ENCODE measurements at places on chromosomes 4 and X. TPM values are rescaled to one million over a fixed set of nuclear protein-coding genes. Genes with fewer than 3 reads are reported as not detected.
A peak's percentile ranks its signal among the peaks of the same experiment; 100 is the strongest.

PPEF2 gene
- total RNA-seq, result 0.24 TPM

RPA4 gene
- 0.26 TPM for total RNA-seq

DNA sequence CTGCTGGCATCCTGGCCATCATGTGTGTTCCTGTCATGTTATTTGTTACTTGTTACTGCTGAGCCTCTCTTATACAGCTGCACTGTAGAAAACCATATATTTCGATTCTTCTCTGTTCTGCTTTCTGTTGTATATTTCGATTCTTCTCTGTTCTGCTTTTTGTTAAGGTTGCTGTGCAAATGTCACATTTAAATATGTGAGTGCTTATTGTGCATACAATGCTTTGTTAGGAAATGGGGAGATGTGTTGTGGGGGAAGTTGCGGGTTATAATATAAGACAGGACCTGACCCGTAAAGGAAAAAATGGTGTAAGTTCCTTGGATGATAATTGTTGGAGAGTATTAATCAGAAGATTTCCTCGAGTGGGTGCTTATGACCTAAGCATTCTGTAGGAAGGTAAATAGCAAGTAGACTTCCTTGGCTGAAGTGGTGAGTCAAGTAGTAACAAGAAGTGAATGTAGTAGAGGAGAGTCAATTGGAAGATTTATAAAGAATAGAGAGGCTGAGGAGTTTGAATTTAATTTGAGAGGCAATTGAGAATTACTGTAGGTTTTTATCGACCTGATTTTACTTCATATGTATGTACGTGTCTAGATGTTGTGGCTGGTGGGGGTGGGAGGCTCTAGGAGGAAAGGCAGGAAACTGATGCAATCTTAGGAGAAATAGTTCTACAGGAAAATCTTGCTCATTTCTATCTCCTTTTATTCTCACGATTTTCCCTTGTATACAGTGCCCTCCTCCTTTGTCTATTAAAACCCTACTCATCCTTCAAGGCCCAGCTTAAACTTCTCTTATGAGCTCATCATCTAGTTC is 8.5 kb downstream of the OGT start:
- peak; percentile 71 for ATAC-seq

DNA sequence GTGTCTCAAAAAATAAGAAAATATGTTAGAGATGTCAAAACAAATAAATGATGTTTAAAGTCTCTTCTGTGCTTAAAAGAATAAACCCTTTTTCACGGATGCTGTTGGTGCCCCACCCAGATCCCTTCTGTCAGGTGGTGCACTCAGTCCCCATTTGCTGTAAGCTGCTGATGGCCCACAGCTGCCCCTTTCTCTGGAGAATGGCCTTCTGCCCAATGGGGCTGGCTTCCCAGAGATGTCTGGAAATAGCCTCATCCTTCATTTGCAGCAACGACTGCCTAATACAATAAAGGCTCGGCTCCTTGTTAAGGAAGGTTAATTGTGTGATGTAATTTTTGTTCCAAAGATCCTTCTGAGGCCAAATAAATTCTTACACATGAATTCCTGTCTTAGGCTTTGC is 31.8 kb downstream of the ETNPPL start:
- ATAC-seq, result no peak

RNF175 gene
- not detected for total RNA-seq

HTN1 gene
- total RNA-seq, result not detected
